ENCODE measurements at places on chromosomes 5 and 9.

DNA sequence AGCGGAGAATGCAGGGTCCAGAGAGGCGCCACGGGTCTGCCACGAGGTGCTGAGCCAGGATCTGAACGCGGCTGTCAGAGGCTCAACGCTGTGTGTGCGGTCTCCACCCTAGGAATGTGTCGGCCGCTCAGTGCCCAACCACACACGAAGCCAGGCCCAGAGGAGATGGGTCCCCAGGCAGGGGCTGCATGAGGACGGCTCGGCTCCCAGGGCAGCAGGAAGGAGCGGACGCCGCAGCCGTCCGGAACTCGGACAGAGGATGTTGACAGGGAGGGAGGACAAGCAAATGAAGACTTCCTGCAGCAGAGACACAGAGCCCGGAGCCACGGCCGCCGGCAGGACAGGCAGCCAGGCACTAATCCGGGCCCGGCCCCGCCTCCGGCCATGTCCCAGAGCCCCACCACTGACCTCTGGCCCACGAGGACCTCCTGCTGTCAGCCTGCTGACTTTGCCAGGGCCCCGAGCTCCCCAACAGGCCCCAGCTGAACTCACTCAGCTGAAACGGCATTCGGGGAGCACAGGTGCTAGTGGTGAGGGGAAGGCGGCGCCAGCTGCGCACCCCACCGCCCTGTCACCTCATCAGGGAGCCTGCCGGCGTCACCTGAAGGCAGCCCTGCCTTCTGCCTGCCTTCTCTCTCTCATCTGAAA, 12.7 kb downstream of the VAV2 start:
- DNase-seq: no peak

GRCh38 chr5:107243220-107243579, 427.5 kb downstream of the EFNA5 start:
- DNase-seq: no peak

GRCh38 chr9:34124926-34125325, 1.6 kb downstream of the DCAF12 start:
- no peak for DNase-seq

DNA sequence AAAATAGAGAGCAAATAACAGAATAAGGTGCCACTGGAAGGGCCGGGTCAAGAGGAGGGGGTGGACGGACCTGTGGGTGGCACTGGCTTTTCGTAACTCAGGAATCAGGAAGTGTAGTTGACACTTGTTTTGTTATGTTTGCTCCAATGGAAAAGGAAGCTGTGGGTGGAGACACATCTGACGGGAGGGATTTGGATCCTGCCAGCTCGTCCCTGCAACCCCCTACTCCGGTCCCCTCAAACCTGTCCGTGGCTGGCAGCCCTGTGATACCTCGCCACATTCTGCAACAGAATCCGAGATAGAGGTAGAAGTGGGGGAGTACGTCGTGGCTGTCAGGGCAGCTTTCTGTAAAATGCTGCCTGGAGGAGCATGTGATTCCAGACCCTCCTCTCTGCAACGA, 104.2 kb upstream of the IER5L start:
- DNase-seq: no peak

DNA sequence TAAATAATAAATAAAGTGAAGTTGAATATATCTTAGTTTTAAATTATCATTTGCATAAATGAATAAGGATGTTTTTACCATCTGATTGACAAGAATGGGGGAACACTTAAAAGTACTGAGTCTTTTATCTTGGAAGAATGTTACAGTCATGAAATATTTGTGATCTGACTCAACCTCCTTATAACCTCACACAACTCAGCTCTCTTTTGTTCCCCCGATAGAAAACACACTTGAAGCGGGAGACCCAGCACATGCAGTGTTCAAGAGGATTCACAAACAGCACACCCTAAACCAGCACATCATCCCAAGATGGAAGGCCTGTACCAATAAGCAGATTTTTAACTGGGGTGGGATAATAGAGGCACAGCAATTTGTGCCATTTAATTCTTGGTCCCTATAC, 15.5 kb downstream of the BAAT start:
- no peak for DNase-seq

GRCh38 chr9:83007521-83008300, 55.2 kb downstream of the RASEF start:
- no peak for DNase-seq

- DNase-seq: no peak
These were observed 175.8 kb upstream of the ATP10B start for GRCh38 chr5:161027763-161028162.
